ENCODE measurements at places on chromosomes 7 and 10.

- no peak for DNase-seq
Measured at GRCh38 chr7:117612637-117613036, 132.8 kb downstream of the CFTR start.

- no peak for DNase-seq
Measured at GRCh38 chr7:47888371-47889265, 59.6 kb downstream of the PKD1L1 start.

GRCh38 chr7:44258423-44258760 is 57.6 kb downstream of the YKT6 start:
- no peak for DNase-seq

GRCh38 chr7:121515229-121515628 is 119.1 kb upstream of the FAM3C start:
- DNase-seq, result no peak

DNA sequence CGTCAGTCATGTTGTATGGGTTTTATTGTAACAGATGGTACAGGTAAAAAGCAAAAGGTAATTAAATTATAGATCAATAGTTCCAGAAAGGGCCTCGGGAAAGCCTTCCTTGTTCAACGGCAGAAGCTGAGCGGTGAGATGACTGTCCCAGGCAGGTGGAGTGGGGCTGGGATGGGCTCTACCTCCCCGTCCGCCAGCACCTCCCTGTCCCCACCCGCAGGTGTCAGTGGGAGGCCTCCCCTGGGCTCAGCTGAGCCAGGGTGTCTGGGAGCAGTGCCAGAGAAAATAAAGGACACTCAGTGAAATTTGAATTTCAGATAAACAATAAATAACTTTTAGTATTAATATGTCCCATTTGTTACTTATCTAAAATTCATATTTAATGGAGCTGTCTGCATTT is 58.9 kb downstream of the CLRN3 start:
- DNase-seq, result peak; percentile 34

GRCh38 chr10:88389456-88389855 is 193.7 kb downstream of the RNLS start:
- peak; percentile 16 for DNase-seq

- DNase-seq, result no peak
Measured at GRCh38 chr10:129877773-129878371, 86.2 kb downstream of the EBF3 start.

DNA sequence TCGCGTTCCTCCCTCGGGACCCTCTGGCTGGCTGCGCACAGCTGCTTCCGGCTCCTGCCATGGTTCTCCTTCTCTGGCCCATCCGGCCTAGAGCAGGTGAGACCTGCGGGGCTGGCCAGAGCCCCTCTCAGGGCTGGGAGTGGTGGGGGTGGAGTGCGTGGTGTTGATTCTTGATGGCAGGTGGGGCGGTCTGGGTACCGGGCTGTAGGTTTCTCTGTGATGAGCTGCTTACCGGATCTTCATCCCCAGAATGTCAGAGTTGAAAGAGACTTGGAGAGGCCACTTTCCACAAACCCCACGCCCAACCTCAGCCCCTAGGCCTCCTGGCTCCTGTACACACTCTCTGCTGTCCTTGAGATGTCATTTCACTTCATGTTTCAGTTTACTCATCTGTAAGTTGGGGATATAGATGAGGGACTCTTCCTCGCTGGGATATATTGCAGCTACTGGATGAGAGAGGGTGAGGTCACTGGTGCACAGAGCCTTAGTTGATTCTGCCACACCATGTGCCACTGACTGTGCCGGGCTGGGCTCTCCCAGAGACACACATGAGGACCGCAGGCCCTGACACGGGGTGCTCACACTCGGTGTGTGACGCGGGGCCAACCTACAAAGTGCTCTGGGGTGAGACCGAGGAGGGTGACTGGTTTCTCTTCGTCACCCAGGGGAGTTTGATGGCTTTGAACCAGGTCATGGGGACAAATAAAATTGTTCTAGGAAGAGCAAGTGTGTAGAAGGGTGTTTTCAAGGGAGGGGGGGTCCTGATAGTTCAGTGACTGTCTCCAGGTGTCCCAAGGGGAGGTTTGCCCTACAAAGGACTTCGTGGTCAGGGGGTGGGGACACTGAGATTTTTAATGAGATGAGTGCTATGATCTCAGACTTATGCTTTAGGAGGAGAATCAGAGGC is 29.5 kb downstream of the ZNF775 start:
- no peak for DNase-seq

- no peak for DNase-seq
Measured at GRCh38 chr7:30900053-30900452, 11.6 kb upstream of the AQP1 start.

GRCh38 chr10:59432207-59432900 is 70.0 kb upstream of the FAM13C start:
- no peak for DNase-seq

DNA sequence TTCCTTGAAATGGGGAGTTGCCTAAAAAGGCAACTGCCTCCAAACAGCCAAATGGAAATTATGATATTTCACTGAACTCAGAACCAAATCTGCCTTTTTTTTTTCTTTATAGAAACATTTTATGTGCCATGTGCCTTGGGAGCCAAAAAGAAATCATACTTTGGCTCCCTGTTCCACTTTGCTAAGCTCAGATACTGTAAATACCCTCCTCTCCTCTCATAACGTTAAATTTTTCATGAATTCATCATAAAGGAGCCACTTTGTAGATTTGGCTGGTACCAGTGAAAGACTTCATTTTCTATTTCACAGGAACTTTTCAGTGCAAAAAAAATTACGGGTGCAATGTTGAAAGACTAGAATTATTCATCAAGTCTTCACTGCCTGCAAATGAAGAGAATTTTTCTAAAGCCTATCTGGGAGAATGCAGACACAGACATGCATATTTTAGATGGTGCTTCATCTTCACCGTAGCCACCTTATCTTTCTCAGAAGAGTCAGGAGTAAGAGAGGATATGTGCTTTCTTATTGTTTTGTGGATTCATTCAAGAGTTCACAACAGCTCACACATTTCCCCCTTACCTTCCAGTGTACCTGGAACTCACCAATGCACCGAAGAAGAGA is 742.3 kb upstream of the GALNT17 start:
- no peak for DNase-seq
